ENCODE measurements at places on chromosomes 4 and X.

DNA sequence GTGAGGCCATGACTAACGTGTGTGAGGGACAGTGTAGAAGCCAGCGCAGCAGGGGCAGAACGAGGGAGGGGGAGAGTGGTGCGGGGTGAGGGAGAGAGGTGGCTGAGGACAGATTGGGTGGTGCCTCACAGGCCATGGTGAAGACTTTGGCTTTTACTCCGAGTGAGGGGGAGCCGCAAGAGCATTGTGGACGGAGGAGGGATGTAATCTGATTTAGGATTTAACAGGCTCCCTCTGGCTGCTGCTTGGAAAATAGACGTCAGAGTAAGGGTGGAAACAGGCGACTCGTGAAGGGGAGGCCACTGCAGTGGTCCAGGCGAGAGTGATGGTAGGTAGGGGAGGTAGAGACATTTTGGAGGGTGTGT, 13.0 kb downstream of the PPP1R3F start:
- DNase-seq: no peak

GRCh38 chrX:154142950-154143745, 895 bp upstream of the OPN1LW start:
- DNase-seq: no peak

DNA sequence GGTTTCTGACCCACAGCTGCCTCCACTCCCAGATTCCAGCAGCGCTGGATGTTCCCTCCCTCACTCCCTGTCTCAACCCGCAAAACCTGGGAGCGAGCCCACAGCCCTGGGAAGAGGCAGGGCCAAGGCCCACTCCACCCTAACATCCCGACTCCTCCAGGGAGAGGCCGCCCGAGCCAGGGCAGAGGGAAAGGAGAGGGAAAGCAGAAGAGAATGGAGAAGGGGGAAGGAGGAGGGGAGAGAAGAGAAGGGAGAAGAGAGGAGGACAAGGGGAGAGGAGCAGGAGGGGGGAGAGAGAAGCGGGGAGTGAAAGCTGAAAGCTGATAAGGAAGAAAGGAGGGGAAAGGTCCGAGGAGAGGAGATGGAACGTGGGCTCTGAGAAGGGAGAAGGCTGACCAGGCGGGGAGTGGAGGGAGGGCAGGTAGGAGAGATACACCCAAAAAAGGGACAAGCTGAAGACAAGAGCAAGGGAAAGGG, 120.2 kb upstream of the PJA1 start:
- peak; percentile 60 for DNase-seq

- DNase-seq: no peak
Observed at GRCh38 chrX:55867181-55867651, 149.7 kb downstream of the RRAGB start.

GRCh38 chr4:12761694-12762093, 722.4 kb downstream of the RAB28 start:
- no peak for DNase-seq

DNA sequence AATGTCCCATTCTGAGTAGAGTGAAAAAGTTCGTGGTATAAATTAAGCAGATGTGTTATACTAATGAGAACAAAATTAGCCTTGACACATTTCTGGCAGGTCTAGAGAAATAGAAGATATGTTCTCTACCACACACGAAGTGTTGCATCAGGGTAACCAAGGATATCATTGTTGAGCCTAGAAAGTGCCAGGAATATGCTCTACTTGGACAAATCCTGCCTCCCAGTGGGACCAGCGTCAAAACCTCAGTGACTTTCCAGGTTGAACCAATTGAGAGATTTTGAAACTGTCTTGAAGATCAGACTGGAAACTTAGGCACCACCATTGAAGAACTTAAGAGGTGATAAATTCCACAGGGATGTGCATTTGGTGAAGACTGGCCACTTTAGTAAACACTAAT, 115.9 kb downstream of the HPGD start:
- no peak for DNase-seq

- DNase-seq: no peak
Observed at GRCh38 chr4:91345632-91346031, 958.1 kb upstream of the GRID2 start.

DNA sequence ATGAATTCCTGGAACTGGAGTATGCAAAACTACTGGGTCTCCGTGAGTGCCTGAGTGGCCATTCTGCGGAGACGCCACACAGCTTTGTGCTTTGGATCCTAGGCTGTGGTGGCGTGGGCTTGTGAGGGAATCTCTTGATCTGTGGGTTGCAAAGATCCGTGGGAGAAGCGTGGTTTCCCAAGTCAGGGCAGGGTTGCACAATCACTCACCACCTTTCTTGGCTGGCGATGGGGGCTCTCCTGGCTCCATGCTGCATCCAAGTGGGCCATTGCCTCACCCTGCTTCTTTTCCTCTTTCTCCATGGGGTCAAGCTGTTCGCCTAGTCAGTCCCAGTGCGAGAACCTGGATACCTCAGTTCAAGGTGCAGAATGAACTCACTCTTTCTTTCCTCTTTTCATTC, 62.5 kb downstream of the SLAIN2 start:
- DNase-seq: no peak

DNA sequence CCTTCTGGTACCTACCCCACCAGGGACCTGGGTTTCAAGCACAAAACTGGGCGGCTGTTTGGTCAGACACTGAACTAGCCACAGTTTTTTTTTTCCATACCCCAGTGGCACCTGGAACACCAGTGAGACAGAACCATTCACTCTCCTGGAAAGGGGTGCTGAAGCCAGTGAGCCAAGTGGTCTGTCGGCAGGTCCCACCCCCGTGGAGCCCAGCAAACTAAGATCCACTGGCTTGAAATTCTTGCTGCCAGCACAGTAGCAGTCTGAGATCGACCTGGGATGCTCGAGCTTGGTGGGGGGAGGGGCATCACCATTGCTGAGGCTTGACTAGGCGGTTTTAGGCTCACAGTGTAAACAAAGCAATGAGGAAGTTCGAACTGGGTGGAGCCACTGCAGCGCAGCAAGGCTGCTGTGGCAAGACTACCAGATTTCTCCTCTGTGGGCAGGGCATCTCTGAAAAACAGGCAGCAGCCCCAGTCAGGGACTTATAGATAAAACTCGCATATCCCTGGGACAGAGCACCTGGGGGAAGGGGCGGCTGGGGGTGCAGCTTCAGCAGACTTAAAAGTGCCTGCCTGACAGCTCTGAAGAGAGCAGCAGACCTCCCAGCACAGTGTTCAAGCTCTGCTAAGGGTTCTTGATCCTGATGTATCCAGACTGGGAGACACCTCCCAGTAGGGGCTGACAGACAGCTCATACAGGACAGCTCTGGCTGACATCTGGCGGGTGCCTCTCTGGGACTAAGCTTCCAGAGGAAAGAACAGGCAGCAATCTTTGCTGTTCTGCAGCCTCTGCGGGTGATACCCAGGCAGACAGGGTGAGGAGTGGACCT, 223.0 kb downstream of the COX18 start:
- peak; percentile 63 for DNase-seq

DNA sequence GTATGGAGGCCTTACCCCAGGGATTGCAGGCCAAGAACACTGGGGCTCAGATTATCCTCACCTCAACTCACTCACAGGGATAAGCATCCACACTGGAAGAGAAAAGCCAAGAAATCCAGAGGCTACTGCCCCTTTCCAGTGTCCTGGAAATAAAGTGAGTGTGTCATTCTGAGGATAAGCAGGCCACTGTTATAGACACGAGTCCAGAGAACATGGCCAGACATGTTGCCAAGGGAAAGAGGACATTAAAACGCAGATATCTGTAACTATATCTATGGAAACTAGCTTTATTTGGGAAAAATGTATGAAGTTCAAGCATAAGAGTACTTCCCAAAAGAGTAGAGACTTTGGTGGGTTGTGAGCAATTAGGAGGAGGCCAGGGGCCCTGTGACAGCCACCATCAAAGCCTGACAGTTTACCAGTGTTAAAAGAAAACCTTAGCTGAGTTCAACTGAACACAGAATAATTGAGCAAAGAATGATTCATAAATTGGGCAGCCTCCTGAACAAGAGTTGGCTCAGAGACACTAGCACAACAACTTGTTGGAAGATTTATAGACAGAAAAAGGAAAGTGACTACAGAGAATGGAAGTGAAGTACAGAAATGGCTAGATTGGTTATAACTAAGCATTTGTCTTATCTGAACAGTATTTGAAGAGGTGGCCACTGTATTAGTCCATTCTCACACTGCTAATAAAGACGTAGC, 1222.2 kb downstream of the STIM2 start:
- no peak for DNase-seq

DNA sequence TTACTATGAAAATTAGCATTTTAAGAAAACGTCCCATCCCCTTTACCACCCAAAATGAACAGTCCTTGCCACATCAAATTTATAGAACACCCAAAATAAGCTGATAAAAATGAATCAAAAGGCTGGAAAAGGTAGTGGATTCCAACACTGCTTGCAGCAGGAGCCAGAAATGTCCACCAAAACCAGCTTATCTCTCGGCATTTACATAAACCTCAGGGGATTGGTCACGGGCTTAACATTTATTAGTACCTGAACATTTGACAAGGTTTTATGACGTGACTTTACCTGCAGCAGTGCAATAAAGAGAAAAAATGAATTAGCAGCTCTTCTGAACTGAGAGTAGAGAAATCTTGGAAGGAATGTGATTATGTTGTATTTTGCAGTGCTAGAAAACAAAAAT, 31.6 kb downstream of the ATP8A1 start:
- no peak for DNase-seq

DNA sequence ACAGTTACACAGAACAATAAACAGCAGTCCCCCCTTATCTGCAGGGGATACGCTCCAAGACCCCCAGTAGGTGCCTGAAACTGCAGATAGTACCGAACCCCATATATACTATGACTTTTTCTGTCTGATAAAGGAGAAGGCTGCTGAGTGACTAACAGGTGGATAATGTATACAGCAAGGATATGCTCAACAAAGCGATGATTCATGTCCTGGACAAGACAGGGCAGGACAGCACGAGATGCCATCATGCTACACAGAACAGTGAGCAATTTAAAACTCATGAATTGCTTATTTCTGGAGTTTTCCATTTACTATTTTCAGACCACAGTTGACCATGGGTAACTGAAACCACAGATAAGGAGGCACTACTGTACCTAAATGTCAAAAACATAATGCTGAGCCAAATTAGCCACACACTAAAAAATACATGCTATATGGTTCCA, 76.1 kb downstream of the MANBA start:
- DNase-seq: no peak

DNA sequence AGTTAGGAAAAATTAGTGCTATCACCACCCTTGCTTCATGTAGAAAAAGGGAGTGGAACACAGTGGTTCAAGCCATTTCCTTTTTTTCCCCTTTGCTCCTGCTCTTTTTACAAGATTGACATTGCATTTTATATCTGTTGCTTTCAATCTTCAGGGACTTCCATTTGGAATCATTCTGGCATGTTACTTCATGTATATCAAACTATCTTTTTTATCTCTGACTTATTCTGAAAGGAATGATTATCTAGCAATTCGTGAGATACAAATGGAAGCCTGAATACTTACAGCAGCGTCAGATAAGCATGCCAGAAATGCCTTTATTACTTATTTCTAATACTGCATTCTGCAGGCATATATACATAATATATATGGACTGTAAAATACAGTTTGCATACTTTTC, 20.4 kb downstream of the ADGRL3 start:
- no peak for DNase-seq

GRCh38 chrX:43785930-43786591, 96.2 kb downstream of the MAOB start:
- no peak for DNase-seq

GRCh38 chrX:42241421-42241820, 318.1 kb upstream of the CASK start:
- DNase-seq: no peak

- DNase-seq: no peak
Observed at GRCh38 chr4:10596586-10597290, 87.8 kb downstream of the CLNK start.

DNA sequence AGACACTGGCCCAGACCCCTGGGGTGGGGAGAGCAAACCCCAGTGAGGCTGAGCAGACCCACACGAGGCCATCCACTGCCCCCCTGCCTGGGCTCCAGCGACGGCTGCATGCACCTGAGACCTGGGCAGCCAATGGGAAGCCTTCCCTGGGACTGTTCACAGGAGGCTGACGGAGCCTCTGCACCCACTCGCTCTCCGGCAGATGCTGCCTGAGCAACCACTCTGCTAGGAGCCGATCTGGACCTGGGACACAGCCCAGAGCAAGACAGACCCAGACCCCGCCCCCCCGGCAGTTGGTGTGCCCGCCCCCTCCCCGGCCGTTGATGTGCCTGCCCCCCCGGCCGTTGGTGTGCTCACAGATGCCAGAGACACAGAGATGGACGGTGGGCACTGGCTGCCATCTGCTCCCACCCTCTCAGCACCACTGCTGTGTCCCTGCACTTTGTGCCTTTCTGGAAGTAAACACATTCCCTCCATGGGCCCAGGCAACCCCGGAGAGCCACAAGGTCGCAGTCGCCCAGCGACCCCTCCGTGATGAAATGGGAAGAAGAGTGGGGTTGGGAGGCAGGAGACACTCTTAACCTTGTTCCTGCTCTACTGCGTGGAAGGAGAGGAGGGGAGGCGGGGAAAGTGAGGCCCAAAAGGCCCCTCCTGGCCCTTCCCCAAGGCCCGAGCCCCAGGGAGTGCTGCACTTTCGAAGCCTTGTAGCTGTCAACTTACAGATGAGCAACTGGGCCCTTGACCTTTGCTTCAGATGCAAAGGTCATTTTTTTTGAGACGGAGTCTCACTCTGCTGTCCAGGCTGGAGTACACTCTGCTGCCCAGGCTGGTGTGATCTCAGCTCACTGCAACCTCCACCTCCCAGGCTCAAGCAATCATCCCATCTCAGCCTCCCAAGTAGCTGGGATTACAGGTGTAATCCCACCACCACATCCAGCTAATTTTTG, 62.0 kb downstream of the ZFYVE28 start:
- no peak for DNase-seq

DNA sequence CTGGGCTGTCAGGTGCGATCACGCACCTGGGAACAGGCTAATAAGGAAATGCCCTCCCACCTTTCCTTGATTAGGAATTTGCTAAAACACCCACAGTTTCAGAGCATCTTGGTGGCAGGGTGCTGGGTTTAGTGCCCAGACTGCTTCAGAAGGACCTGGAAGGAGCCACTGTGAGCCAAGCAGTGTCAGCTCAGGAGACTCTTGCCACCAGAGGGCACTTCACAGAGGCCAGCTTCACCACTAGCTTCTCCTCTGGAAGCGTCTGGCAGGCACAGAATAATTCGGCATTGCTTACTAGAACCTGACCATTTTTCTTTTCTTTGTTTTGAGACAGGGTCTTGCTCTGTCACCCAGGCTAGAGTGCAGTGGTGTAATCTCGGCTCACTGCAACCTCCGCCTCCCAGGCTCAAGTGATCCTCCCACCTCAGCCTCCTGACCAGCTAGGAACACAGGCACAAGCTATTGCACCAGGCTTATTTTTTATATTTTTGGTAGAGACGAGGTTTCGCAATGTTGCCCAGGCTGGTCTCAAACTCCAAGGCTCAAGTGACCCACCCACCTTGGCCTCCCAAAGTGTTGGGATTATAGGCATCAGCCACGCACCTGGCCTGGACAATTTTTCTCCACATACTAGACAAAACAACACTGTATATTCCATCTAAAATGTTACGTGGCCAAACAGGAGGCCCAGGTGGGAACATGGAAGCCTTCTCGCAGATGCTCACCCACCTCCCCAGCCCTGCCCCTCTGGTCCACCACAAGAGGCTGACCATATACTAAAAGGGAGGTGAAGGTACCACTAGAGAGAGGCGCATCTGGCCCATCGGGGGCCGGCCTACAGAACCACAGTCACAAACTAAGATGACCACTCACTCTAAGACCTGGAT, 14.1 kb downstream of the NOP14 start:
- no peak for DNase-seq
